ENCODE measurements at places on chromosomes 13 and 19. TPM values are rescaled to one million over a fixed set of nuclear protein-coding genes. Genes with fewer than 3 reads are reported as not detected.

DNA sequence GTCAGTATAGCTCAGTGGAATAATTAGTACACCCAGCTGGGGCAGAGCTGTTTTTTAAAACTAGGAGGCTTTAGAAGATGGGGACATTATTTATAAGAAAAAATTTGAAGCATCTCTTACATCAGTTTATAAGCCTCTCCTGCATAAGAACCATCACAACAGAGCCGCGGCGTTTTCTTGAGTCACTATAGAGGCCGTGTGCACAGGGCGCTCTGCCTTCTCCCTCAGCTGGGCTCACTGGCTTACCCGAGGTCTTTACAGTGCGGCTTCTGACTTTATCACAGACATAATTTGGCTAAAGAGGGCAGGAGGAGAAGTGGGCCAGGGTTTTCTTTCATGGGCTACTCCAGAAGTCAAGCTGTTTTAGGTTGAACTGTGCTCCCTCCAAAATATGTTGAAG lies 135.5 kb upstream of the RNF113B start:
- H3K27ac ChIP-seq: no peak overlapping the region
- DNase-seq: no peak
- H3K36me3 ChIP-seq: no peaks in the 10 kb centered on the region
- no peaks in the 10 kb centered on the region for H3K27me3 ChIP-seq
- H3K4me3 ChIP-seq: no peak overlapping the region
- H3K4me1 ChIP-seq: no peaks in the 10 kb centered on the region

- no peak for DNase-seq
- H3K36me3 ChIP-seq: no peaks in the 10 kb centered on the region
- no peaks in the 10 kb centered on the region for H3K27me3 ChIP-seq
These were observed 4.9 kb downstream of the NAPA start for GRCh38 chr19:47509973-47510372.

IRGC gene
- total RNA-seq: not detected

GRCh38 chr13:32300920-32301319 lies 14.2 kb downstream of the ZAR1L start:
- peaks cover 26% of the 10 kb centered on the region for H3K27me3 ChIP-seq
- no peak overlapping the region for H3K4me3 ChIP-seq
- H3K4me1 ChIP-seq: no peaks in the 10 kb centered on the region
- H3K36me3 ChIP-seq: no peaks in the 10 kb centered on the region

DNA sequence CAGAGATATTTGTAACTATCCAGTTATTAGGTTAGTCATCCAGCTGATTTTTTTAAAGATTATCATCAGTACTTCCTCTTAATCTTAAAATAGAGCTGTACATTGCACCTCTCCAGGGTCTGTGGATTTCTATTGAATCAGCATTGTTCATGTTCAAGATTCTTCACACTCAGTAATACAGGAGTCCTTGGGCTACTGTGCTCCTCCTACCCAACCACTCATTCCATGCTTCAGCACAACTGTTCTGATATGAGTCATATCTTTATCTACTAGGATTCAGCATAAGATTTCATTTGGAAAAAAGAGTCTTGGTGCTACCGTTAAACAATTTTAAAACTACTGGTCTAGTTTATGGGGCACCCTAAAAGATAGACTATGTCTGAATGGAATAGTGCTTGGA lies 357.8 kb downstream of the DCT start:
- H3K4me1 ChIP-seq: no peaks in the 10 kb centered on the region
- no peaks in the 10 kb centered on the region for H3K36me3 ChIP-seq
- H3K27me3 ChIP-seq: no peaks in the 10 kb centered on the region
- H3K4me3 ChIP-seq: no peak overlapping the region
- no peak for DNase-seq

DNA sequence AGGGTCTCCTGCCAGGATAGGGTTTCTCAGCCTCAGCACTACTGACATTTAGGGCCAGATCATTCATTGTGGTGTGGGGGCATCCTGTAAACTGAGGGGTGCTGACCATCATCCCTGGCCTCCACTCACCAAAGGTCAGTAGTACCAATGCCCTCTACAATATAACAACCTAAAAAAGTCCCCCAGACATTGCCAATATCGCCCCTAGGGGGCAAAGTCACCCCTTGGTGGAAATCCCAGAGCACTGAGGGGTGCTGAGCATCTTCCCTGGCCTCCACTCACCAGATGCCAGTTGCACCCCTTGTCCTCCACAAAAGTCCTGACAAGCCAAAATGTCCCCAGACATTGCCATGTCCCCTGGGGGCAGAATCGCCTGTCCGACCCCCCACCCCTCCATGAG lies 21.6 kb downstream of the CPAMD8 start:
- no peak overlapping the region for H3K4me3 ChIP-seq
- no peaks in the 10 kb centered on the region for H3K36me3 ChIP-seq
- no peak for DNase-seq
- H3K4me1 ChIP-seq: no peaks in the 10 kb centered on the region
- H3K27me3 ChIP-seq: no peaks in the 10 kb centered on the region

DNA sequence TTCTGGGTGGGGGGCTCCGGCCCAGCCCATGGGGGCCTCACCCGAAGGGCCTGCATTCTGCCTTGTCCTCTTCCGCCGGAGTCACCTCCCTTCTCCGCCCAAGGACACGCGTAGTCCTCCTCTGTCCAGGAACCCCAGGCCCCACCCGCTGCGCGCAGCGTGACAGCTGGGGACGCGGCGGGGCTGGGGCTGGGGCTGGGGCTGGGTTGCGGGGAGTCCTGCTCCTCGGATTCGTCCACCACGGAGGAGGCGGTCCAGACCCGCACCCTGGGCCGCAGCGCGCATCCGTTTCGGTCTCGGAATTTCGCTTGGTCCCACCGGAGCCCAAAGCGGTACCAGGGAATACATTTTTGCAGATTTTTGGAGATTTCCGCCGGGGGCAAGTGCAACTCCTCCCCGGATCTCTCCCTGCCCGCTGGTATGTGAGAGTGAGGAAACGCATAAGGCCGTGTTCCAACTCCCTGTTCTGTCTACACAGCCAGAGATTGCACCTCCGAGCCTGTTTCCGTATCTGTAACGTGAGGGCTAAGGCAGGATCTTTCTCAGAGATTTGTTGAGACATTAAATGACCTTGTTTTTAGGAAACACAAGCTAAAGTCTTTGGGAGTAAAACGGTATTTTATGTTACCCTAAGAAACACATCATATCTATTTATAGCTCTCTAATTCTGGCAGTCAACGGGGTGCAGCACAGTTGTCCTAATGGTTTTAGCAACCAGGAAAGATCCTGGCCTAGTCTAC lies at the start of gene COX7A1:
COX7A1 (minus strand) TSS at position 96 of the 740 bp plus-strand sequence; CDS start at position 56, 40 bp downstream.
- no peaks in the 10 kb centered on the region for H3K4me1 ChIP-seq
- H3K27me3 ChIP-seq: no peaks in the 10 kb centered on the region
- H3K4me3 ChIP-seq: no peak within 1 kb of the TSS

- no peaks in the 10 kb centered on the region for H3K27me3 ChIP-seq
- H3K4me3 ChIP-seq: no peak overlapping the region
- H3K36me3 ChIP-seq: no peaks in the 10 kb centered on the region
These were observed 109.5 kb upstream of the FNDC3A start for GRCh38 chr13:48866249-48866648.

GRCh38 chr13:109395014-109395413 lies 391.4 kb downstream of the IRS2 start:
- no peaks in the 10 kb centered on the region for H3K36me3 ChIP-seq
- H3K4me1 ChIP-seq: peaks cover 3% of the 10 kb centered on the region
- no peak overlapping the region for H3K4me3 ChIP-seq
- DNase-seq: no peak
- H3K27me3 ChIP-seq: no peaks in the 10 kb centered on the region

- H3K4me1 ChIP-seq: no peaks in the 10 kb centered on the region
- H3K27ac ChIP-seq: no peak overlapping the region
- peak; percentile 18 for DNase-seq
- no peaks in the 10 kb centered on the region for H3K36me3 ChIP-seq
These were observed 624.8 kb downstream of the LIG4 start for GRCh38 chr13:107590556-107590955.

DNA sequence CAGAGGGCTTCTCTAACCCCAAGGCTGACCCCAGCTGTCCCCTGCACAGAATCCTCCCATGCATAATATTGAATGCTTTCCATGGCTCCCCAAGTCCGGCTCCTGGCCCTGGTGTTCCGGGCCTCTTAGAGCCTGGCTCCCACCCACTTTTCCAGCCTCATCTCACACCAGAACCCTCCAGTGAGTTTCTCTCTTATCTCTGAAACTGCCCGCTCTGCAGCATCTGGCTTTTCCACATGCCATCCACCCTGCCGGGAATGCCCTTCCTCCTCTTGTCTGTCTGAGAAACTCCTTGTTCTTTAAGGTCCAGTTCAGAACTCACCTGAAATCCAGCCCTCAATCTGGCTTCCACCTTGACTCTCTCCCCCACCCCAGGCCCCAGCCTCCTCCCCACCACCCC lies 6.8 kb downstream of the SYNGR4 start:
- no peak overlapping the region for H3K4me3 ChIP-seq
- H3K27me3 ChIP-seq: no peaks in the 10 kb centered on the region

DNA sequence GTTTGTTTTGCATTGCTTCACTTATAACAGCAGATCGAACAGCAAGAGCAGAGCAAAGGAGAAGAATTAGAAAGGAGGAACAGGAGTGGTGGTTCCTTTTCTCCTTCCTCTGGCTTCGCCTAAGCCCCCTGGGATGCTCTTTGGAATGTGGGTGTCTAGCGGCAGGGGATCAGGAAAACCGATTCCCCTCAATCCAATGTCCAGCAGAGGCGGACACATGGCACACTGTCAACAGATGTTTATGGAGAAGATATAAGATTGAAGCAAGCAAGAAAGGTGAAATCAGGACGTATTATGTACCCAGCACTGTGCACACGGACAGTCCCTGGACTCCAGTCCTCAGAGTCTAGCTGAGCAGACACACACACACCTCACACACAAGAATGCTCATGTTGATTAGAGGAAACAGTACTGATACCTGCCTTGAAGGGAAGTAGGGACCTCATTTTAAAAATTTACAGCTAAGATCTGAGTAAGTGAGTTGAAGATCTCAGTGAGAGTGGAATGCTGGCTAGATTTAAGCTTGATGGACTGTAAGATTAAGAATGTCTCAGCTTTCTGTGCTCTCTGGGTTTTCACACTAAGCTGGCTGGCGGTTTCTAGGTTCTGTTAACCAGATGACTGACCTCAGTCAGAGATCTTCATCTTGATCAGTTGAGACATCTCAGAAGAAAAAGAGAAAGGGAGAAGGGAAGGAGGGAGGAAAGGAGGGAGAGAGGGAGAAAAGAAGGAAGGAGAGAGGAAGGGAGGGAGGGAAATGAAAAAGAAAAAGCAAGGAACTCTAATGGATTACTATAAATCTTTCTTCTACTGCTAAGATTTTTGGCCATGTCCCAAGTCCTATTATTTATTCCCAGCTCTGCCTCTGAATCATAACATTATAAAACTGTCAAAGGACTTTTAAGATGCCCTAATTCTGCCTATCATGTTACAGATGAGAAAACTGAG lies 44.8 kb downstream of the FLT1 start:
- H3K36me3 ChIP-seq: no peaks in the 10 kb centered on the region
- H3K4me3 ChIP-seq: no peak overlapping the region
- H3K4me1 ChIP-seq: no peaks in the 10 kb centered on the region
- no peak for DNase-seq

DNA sequence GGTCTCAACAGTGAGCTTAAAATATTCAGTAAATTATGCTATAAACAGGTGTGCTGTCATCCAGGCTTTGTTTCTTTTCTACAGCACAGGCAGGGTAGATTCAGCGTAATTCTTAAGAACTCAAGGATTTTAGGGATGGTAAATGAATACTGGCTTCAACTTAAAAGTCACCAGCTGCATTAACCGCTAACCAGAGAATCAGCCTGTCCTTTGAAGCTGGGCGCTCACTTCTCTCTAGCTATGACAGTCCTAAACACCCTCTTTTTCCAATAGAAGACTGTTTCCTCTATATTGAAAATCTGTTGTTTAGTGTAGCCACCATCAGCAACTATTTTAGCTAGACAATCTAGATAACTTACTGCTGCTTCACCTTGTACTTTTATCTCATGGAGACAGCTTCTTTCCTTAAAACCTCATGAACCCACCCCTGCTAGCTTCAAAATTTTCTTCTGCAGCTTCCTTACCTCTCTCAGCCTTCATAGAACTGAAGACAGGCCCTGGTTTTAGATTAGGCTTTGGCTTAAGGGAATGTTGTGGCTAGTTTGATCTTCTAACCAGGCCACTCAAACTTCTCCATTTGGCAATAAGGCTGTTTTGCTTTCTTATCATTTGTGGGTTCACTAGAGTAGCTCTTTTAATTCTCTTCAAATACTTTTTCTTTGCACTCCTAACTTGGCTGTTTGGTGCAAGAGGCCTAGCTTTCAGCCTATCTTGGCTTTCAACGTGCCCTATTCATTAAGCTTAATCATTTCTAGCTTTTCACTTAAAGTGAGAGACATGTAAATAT lies 89.5 kb downstream of the USP12 start:
- no peak for DNase-seq
- H3K4me3 ChIP-seq: no peak overlapping the region
- no peaks in the 10 kb centered on the region for H3K4me1 ChIP-seq
- peaks cover 4% of the 10 kb centered on the region for H3K36me3 ChIP-seq

GRCh38 chr13:38348861-38349389 lies 726 bp upstream of the UFM1 start:
- H3K27ac ChIP-seq: peak overlapping the region; percentile 83
- H3K27me3 ChIP-seq: no peaks in the 10 kb centered on the region
- H3K4me1 ChIP-seq: peaks cover 22% of the 10 kb centered on the region
- H3K4me3 ChIP-seq: peak overlapping the region; percentile 84

- H3K4me1 ChIP-seq: no peaks in the 10 kb centered on the region
- no peak for DNase-seq
- no peak overlapping the region for H3K4me3 ChIP-seq
These were observed 780.1 kb downstream of the SLITRK6 start for GRCh38 chr13:85019121-85019520.

- H3K4me1 ChIP-seq: no peaks in the 10 kb centered on the region
- H3K36me3 ChIP-seq: no peaks in the 10 kb centered on the region
- no peak overlapping the region for H3K27ac ChIP-seq
- DNase-seq: no peak
- H3K27me3 ChIP-seq: no peaks in the 10 kb centered on the region
These were observed 5.4 kb upstream of the ICAM3 start for GRCh38 chr19:10344780-10345179.

Data from PC-9 (cell line).